ENCODE measurements at places on chromosomes 7 and 10. TPM values are rescaled to one million over a fixed set of nuclear protein-coding genes. Genes with fewer than 3 reads are reported as not detected.

DNA sequence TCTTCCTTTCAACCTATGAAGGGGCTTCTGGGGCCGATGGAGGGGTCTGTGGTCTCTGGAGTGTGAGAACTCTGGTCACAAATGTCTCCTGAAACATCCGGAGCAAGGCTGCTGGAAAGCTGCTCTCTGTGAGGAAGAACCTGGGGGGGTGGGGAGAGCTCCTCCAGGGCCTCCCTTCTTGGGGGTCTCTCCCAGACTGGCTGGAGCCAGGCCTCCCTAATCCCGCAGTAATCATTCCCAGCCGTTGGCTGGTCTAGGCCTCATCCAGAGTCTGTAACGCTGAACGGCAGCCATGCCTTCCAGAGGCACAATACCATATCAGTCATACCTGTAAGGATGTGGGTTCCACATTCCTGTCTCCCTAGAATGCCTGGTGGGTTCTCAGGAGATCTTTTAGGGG lies 4.4 kb upstream of the LZTS2 start:
- peaks cover 18% of the 10 kb centered on the region for H3K36me3 ChIP-seq
- peaks cover 24% of the 10 kb centered on the region for H3K4me1 ChIP-seq
- H3K4me3 ChIP-seq, result no peak overlapping the region
- H3K27me3 ChIP-seq, result no peaks in the 10 kb centered on the region
- DNase-seq, result no peak

DNA sequence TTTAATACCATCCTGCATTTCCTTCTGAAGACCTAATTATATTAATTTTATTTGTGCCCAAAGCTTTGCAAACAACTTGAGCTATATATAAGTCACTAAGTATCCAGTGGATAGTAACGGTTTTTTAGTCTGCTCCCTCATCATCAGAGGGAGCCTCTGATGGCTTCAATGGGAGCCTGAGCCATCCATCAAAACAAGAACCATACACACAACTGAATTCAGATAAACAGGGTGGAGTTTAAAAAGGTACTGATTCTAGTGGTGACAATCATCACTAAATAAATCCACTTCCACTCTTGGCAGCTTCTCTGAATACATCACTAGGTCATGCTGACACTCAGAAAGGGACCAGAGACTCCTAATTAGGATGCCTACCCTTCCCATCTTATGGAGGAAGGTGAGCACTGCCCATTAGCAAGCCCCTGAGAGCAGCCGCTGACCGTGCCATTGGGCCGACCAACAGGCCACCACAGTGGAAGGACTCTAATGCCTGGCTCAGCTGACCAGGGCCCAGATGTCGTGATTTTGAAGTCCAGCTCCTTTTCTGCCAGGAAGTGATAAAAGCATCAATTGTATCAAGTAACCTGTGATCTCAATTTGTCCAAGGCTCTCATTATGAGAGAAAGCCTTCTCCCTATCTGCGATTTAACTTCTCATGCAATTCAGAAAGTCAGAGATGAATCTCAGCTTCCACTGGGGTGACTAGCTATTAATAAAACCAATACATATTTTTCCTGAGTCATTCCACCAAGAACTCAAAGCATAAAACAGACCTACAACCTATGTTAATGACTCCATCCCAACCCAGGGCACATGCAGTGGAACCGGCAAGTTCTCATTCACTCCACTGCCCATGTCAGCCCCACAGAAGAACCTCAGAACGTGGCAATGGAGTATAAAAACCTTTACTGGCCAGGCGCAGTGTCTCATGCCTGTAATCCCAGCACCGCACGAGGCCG lies 13.1 kb downstream of the VOPP1 start:
- peak; percentile 38 for DNase-seq
- H3K4me1 ChIP-seq, result peaks cover 40% of the 10 kb centered on the region
- H3K36me3 ChIP-seq, result peaks cover 21% of the 10 kb centered on the region
- no peaks in the 10 kb centered on the region for H3K27me3 ChIP-seq
- H3K4me3 ChIP-seq, result no peak overlapping the region

DNA sequence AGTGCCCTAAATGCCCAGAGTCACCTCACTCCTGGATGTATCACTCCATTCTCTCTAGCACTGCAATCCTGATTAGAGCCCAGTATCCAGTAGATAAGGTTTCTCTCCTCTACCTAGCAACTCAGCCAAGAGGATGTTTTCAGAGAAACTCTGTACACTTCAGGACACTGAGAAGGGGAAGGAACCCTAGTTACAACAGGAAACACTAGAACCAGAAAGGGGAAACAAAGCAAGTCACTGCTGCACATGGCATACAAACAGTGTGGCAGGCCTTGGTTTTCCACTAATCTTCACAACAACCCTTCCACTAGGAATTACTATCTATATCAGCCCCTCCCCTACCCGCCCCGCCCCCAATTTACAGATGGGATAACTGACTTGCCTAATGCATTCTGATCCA lies 1.6 kb downstream of the FAM204A start:
- H3K27me3 ChIP-seq, result no peaks in the 10 kb centered on the region
- H3K27ac ChIP-seq, result no peak overlapping the region
- peaks cover 37% of the 10 kb centered on the region for H3K4me1 ChIP-seq
- no peak for DNase-seq
- H3K36me3 ChIP-seq, result peaks cover 15% of the 10 kb centered on the region

DNA sequence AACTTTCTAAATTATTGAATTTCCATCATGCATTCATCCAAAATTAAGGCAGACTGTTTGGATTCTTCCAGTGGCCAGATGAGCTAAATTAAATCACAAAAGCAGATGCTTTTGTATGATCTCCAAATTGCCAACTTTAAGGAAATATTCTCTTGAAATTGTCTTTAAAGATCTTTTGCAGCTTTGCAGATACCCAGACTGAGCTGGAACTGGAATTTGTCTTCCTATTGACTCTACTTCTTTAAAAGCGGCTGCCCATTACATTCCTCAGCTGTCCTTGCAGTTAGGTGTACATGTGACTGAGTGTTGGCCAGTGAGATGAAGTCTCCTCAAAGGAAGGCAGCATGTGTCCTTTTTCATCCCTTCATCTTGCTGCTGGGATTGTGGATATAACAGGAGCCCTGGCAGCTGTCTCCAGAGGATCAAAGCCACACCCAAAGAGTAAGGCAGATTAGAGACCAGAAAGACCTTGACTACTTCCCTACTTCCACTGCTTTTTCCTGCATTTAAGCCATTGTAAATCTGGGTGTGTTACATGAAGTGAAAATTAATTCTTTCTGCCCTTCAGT lies 8.2 kb upstream of the CFAP69 start:
- H3K27ac ChIP-seq, result no peak overlapping the region
- no peaks in the 10 kb centered on the region for H3K36me3 ChIP-seq
- no peak for DNase-seq
- peaks cover 14% of the 10 kb centered on the region for H3K27me3 ChIP-seq
- no peak overlapping the region for H3K4me3 ChIP-seq

GRCh38 chr7:74474271-74474865 lies 20.7 kb downstream of the GTF2IRD1 start:
- H3K27me3 ChIP-seq, result no peaks in the 10 kb centered on the region
- H3K36me3 ChIP-seq, result no peaks in the 10 kb centered on the region
- no peak overlapping the region for H3K4me3 ChIP-seq
- no peak overlapping the region for H3K27ac ChIP-seq
- no peak for DNase-seq

DNA sequence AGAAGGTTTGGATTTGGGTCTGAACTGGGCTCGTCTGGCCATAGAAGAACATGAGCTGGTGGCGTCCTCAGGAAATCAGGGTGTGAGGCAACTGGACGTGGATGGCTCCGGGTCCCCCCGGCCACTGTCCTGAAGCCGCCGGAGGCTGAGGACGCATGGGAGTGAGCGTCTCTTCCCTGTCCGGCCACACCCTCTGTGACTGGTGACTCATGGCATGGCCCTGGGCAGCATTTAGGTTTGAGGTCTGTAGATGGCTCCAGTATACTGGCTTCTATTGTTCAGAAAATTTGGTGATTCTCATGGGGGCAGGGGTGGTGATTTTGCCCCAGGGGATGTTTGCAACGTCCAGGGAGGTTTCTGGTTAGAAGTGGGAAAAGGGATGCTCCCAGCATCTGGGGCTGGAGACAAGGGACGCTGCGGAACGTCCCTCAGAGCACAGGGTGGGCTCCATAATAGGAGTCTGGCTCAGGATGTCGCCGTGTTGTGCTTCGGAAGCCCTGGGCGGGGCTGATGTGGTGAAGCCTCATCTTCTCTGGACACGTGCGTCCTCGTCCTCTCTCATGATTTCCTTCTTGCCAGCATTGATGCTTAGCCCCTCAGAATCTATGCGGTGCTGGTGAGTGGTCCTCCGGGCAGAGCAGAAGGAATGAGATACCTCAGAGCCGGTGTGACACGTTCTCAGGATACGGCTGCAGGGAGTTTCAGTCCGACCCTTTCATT lies 49.9 kb downstream of the PITRM1 start:
- no peak for DNase-seq
- H3K4me1 ChIP-seq, result no peaks in the 10 kb centered on the region
- H3K27me3 ChIP-seq, result no peaks in the 10 kb centered on the region

- no peak overlapping the region for H3K27ac ChIP-seq
- DNase-seq, result no peak
- H3K27me3 ChIP-seq, result peaks cover 2% of the 10 kb centered on the region
- peaks cover 44% of the 10 kb centered on the region for H3K4me1 ChIP-seq
Observed at GRCh38 chr10:103691723-103692435, 163.5 kb downstream of the SH3PXD2A start.

GRCh38 chr10:15169555-15170401 lies 1.3 kb upstream of the NMT2 start:
- H3K4me3 ChIP-seq, result peak overlapping the region; percentile 70
- H3K27ac ChIP-seq, result peak overlapping the region; percentile 97
- H3K27me3 ChIP-seq, result no peaks in the 10 kb centered on the region
- H3K4me1 ChIP-seq, result peaks cover 46% of the 10 kb centered on the region
- H3K36me3 ChIP-seq, result no peaks in the 10 kb centered on the region

DNA sequence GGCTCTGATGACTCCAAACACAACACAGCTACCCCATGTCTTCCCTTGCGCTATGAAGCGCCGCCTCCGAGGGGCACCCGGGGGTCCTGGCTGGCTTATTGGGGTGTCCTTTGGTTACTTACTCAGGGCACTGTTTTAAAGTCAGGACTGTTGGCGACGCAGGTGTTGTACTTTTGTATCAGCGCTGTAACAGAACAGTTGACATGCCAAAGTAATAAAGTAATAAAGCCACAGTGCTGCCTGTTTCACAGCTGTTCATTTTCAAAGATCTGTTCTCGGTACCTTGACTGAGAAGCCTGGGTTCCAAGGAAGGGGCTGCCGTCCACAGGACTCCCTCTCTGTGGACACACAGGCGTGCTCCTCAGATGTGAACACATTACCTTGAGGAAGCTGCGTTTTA lies 64.1 kb downstream of the WDR37 start:
- H3K36me3 ChIP-seq, result peaks cover 65% of the 10 kb centered on the region
- no peak for DNase-seq
- H3K4me3 ChIP-seq, result no peak overlapping the region
- H3K4me1 ChIP-seq, result peaks cover 22% of the 10 kb centered on the region

DNA sequence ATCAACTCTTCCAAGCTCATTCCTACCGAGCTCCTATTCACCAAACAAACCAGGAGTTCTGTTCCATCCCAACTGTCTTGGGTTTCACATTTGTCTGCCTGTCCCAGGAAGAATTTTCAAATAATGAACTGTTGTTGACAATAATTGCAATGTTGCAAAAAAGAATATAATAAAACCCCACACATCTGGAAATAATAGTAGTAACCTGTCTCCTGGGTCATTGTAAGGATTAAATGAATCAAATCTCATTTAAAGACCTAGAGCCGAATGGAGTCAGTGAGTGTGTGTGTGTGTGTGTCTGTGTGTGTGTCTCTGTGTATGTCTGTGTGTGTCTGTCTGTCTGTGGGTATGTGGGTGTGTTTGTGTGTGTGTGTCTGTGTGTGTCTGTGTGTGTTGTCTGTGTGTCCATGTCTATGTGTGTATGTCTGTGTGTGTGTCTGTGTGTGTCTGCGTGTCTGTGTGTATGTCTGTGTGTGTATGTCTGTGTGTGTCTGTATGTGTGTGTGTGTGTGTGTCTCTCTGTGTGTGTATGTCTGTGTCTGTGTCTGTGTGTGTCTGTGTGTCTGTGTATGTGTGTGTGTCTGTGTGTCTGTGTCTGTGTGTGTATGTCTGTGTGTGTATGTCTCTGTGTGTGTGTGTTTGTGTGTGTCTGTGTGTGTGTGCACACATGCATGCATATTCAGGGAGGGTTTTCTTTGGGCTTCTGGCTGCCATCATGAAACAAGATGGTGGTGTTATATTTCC lies 52.7 kb downstream of the TMEM130 start:
- H3K27ac ChIP-seq, result no peak overlapping the region
- H3K4me1 ChIP-seq, result no peaks in the 10 kb centered on the region
- H3K36me3 ChIP-seq, result no peaks in the 10 kb centered on the region
- no peak overlapping the region for H3K4me3 ChIP-seq
- no peaks in the 10 kb centered on the region for H3K27me3 ChIP-seq

- H3K36me3 ChIP-seq, result no peaks in the 10 kb centered on the region
- H3K4me3 ChIP-seq, result no peak overlapping the region
- H3K27me3 ChIP-seq, result no peaks in the 10 kb centered on the region
- no peak for DNase-seq
Observed at GRCh38 chr7:145263886-145264285, 428.0 kb upstream of the TPK1 start.

DNA sequence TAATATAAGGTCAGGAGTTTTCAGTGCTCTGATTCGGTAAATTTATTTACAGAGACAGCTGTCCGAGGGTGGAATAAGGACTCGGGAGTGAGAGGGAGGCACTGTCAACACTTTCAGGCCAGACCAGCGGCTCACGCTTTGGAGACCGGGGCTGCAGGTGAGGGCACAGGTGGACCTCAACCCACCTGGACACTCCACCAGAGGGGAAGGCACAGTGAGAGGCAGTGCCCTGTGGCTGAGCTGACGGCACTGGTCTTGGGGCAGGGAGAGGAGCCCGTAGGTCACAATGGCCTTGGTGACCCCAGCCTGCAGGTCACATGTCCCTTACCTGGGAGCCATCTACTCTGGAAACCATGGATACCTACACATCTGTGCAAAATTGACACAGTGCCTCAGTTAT lies 315.1 kb downstream of the ADARB2 start:
- no peaks in the 10 kb centered on the region for H3K36me3 ChIP-seq
- no peak overlapping the region for H3K4me3 ChIP-seq
- DNase-seq, result no peak
- H3K4me1 ChIP-seq, result peaks cover 6% of the 10 kb centered on the region
- no peak overlapping the region for H3K27ac ChIP-seq

- no peak overlapping the region for H3K27ac ChIP-seq
- peaks cover 22% of the 10 kb centered on the region for H3K27me3 ChIP-seq
- DNase-seq, result peak; percentile 72
- peaks cover 4% of the 10 kb centered on the region for H3K4me1 ChIP-seq
Observed at GRCh38 chr10:93115661-93116383, 42.1 kb downstream of the CYP26A1 start.

- H3K36me3 ChIP-seq, result no peaks in the 10 kb centered on the region
- no peak overlapping the region for H3K4me3 ChIP-seq
- no peak overlapping the region for H3K27ac ChIP-seq
- DNase-seq, result no peak
Observed at GRCh38 chr7:116293139-116293538, 82.8 kb downstream of the TES start.

Gene SPDYE1
- total RNA-seq, result 0.20 TPM

Gene SPOCK2
- total RNA-seq, result 127 TPM

Gene INA
- 0.09 TPM for total RNA-seq

Gene TMEM225B
- total RNA-seq, result 2.3 TPM

Gene GPRIN2
- not detected for total RNA-seq

Gene VWDE
- total RNA-seq, result 3.4 TPM

All from activated CD8-positive, alpha-beta memory T cell treated with anti-CD3 and anti-CD28 coated beads, Interleukin-2, amount 10 ng/mL, durations not matched to agents 7 days and 5 days (primary cell).